GM12891 (cell line): ENCODE measurements at places on chromosomes 7 and 10.

GRCh38 chr10:4532976-4533375 lies 293.0 kb upstream of the AKR1E2 start:
- no peak for DNase-seq

- no peak for DNase-seq
Observed at GRCh38 chr10:124525751-124526600, 64.4 kb downstream of the LHPP start.

- DNase-seq, result no peak
Observed at GRCh38 chr7:95777269-95777668, 4.9 kb downstream of the DYNC1I1 start.

DNA sequence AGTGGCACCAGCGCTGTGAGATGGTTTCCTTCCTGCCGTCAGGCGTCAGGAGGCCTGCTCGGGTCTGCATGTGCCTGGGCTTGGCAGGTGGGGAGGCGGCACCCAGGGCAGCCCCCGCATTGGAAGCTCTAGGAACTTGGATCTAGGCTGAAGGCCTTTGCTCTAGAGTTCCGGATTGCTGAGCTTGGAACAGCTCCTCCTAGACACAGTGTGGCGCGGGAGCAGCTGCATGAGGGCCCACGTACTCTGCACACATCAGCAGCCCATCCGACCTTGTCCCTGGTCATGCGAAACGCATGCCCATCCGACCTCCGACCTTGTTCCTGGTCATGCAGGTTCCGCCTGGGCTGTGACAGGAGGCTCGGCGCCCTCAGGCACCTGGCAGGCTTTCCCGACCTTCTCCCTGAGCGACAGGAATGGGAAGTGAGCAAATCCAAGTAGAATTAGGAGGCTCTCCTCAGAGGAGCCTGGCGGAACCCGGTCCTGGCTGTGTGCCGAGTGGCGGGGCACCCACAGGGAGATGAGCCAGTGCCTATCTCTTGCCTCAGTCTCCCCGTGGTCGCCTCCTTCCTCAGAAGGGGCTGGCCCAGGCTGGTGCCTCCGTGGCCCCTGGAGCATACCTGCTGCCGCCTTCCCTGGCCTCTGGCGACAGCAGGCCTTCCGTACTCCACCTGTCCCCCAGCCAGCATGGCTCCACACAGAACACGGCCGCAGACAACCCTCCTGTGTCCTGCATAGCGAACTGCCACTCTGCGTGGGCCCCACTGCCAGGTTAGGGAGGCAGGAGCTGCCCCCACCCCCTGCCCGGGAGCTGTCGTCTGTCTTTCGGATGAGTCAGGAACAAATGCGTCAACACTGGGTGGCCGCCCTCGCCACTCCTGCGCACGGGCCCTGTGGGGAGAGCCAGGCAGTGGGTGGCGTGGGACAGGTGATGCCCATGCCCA lies 12.0 kb downstream of the GET4 start:
- no peak for DNase-seq

DNA sequence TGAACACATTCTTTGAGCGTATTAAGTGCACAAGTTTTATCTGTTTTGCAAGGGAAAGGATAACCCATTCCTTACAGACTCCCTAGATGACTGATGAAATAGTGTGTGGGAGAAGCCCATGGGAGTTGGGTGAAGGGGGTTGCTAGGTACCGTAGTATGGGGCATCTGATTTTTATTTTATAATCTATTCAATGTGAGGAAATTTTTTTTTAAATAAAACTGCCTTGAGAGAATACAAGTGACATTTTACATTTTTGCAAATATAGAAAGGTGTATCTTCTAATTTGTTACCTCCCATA lies 1.4 kb downstream of the BTAF1 start:
- no peak for DNase-seq

- DNase-seq, result no peak
Observed at GRCh38 chr10:71632200-71632820, 87.3 kb downstream of the C10orf105 start.

DNA sequence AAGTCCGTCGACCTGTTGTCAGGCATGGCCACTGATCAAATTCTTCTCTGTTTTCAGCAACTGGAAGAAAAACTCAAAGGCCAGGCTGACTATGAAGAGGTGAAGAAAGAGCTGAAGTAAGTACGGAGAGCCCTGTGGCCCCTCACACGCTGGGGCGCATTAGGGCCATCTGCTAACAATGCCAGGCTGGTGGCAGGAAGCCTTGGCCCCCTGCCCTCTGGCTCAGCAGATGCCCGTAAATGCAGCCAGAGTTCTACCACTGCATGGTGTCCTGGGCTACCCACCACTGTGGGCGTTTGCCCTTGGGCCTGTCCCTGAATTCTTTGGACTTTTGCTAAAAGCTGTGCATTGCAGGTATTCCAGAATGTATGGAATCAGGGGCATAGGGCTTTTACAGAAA lies 96.9 kb upstream of the SH2B2 start:
- no peak for DNase-seq

DNA sequence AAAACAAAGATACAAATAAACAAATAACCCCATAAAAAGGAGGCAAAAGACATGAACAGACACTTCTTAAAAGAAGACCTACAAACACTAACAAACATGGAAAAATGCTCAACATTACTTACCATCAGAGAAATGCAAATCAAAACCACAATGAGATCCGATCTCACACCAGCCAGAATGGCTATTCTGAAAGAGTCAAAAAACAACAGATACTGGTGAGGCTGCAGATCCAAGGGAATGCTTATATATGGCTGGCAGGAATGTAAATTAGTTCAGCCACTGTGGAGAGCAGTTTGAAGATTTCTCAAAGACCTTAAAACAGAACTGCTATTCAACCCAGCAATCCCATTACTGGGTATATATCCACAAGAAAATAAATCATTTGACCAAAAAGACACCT lies 80.4 kb upstream of the NRP1 start:
- DNase-seq, result no peak

DNA sequence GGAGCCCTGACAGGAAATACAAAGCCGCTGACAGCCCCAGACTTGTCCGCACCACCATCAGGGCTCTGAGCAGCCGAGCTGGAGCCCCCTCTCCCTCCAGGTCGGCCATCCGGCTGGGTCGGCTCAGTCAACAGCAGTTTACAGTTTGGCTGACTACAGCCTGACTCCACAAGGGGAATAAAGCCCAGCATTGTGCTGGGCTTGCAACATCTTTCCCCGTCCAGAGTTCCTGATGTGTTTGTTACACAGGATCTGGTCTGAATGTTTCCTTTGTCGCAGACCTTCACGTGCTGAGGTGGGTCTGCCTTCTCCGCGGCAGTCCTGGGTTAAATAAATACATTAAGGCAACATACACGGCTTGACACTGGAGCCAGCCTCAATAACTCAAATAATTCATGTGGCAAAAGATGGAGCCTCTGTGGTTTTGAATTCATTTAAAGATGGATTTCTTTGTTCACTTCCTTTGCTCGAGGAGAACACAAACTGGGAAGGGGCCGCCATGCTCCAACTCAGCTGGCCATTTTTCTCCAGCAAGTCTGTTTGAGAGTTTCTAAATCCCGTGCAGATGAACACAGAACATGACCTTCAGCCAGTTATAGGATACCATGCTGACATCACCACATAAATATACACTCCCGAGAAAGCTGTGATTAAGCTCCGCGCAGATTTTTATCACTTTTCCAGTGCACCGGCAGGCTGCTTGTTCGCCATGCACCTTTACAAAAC lies 192.1 kb downstream of the WDR11 start:
- no peak for DNase-seq

- DNase-seq, result no peak
Observed at GRCh38 chr7:51160990-51161615, 155.5 kb downstream of the COBL start.

- no peak for DNase-seq
Observed at GRCh38 chr10:124333931-124334330, 84.8 kb downstream of the OAT start.

- no peak for DNase-seq
Observed at GRCh38 chr10:118670472-118671124, 75.2 kb upstream of the PRLHR start.

DNA sequence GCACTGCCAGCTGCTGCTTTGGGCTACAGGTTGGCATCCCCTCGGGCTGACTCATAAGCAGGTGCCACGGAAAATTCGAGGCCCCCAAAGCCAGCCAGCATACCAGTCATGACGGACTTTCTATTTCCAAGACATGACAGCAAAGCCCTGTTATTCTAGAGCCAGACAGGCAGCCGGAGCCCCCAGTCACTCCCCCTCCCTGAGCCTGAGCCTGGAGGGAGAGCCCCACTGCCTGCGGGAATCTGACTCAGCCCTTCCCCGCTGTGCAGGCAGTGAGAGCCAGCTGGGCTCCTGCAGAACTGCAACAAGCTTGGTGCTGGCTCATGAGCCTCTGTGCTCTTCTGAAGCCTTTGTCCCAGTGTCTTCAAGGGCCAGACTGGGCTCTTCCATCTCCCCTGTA lies 15.8 kb downstream of the BTBD16 start:
- DNase-seq, result no peak

DNA sequence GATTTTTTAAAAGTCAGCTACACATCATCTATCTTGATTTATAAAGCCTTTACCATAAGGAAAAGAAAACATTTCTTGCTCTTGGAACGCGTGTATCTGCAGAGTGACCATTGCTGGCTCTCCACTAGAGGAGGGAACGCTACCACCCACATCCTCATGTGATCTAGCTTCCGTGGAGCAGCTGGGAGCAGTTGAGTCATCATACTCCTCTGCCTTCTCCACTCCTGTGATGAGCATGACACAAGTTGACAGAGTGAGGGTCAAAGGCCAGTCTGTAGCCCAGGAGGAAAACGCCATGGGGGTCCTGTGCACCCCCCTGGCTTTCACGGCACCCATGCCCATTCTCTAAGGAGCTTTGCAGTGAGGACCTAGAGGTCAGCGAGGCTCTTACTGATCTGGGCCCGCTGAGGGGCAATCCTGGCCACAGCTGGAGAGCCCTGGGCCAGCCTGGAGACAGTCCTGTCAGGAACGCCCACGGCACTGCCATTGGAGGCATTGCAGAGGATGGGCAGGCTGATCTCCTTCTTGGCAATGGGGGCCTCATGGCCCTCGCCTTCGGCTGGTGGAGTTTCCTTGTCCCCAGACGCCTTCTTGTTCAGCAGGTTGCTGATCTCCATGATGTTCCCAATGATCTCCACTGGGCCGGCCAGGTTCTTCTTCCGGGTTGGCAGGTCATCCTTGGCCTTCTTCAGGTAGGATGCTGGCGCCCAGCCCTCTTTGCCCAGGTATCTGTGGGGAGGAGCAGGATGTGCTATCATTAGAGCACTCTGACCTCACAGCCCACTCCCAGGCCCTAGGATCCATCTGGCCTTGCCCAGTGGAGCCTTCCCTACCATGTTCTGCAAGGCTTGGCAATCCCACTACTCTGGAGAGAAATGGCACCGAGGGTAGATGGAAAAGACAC lies 119.2 kb downstream of the NEURL1 start:
- no peak for DNase-seq

DNA sequence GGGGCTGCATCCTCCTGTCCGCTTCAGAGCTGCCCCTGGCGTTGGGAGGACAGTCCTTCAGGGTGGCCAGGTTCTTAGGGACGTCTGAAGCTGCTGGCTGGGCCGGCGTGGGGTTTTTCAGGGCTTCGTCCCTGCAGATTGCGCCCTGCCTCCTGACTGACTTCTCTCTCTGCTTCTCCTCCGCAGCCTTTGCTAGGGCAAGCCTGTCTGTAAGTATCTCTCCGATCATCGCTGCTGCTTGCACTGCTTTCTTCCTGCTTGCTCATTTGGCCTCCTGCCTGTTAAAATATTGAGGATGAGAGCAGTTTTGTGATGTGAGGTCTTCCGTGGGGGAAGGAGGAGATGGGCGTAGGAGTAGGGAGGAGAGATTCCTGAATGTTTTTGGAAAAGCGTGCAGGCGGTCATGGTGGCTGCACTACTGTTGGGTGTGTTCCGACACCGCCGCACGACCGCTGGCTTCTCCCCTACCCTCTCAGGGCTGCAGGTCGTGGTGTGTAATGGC lies 25.3 kb downstream of the PFKFB3 start:
- DNase-seq, result no peak

- DNase-seq, result no peak
Observed at GRCh38 chr10:104277785-104278184, 8.8 kb downstream of the GSTO2 start.

DNA sequence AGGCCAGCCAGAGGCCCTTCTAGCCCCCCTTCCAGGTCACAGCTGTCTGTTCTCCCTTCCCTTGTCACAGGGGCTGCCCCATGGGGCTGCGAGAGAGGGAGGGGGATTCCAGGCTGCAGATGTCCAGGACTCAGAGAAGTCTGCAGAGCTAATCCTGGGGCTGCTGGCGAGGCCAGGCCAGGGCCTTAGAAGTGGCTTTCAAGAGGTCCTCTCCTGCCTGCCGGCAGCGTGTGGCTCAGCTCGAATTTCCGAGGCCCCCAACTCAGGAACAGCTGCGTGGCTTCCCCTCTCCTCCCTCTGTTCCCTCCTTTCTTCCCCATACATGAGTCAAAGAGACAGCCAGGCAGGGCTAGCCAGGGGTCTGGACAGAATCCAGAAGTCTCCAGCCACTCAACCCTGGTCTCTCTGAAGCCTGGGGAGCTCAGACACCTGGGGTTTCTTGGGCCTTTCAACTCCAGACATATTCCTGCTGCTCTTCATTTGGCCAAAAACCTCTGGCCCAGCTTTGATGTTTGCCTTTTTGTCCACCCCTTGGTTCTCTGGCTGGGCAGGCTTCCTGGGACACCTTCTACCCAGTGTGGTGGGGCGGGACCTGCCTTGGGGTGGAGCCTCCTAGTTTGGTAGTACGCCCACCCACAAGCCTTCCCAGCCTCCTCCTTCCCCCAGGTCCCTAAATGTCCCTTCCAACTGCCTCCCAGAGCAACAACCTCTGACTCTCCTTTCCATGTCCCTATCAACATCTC lies 21.8 kb upstream of the EIF5AL1 start:
- no peak for DNase-seq

GRCh38 chr7:47586925-47587324 lies 5.0 kb upstream of the TNS3 start:
- no peak for DNase-seq

DNA sequence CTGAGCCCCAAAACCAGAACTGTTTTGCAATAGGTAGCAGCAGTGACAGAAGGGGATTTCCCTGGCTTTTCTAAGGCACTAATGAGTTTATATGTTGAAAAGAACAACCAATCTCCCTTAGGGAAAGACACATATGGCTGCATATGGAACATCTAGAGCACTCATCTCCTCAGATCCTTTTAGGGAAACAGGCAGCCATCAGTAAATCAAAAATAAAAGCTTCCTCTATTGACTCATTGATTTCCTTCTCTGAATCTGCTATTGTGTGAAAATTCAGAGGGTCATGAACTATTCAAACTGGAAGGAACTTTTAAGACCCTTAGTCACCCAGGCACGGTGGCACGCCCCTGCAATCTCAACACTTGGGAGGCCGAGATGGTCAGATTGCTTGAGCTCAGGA lies 110.9 kb upstream of the NANOS1 start:
- DNase-seq, result no peak

DNA sequence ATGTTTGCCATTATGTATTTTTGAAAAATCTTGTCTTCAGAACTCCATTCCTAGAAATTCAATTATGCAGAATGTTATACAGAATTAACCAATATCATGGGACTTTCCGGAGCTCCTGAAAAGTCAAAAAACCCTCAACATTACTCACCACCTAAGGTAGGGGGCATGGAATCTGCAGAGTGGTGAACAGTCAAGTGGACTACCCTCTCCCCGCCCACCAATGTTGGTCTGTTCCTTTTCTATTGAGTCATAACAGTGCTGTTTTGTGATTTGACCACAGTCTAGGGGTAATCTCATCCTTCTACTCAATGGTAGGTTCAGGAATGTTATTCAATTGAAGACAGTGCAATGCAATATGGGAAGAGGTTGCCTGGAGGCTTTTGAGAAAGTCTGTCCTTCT lies 130.5 kb upstream of the HABP2 start:
- DNase-seq, result no peak

GRCh38 chr7:27183682-27184336 lies 1.2 kb downstream of the HOXA11 start:
- no peak for DNase-seq
